ENCODE measurements at places on chromosomes 4 and X. TPM values are rescaled to one million over a fixed set of nuclear protein-coding genes. Genes with fewer than 3 reads are reported as not detected.

- H3K27ac ChIP-seq, result no peak overlapping the region
- H3K4me1 ChIP-seq, result no peaks in the 10 kb centered on the region
- H3K27me3 ChIP-seq, result no peaks in the 10 kb centered on the region
- no peaks in the 10 kb centered on the region for H3K36me3 ChIP-seq
- H3K4me3 ChIP-seq, result no peak overlapping the region
These were observed 90.8 kb upstream of the SHISA3 start for GRCh38 chr4:42306221-42307109.

DNA sequence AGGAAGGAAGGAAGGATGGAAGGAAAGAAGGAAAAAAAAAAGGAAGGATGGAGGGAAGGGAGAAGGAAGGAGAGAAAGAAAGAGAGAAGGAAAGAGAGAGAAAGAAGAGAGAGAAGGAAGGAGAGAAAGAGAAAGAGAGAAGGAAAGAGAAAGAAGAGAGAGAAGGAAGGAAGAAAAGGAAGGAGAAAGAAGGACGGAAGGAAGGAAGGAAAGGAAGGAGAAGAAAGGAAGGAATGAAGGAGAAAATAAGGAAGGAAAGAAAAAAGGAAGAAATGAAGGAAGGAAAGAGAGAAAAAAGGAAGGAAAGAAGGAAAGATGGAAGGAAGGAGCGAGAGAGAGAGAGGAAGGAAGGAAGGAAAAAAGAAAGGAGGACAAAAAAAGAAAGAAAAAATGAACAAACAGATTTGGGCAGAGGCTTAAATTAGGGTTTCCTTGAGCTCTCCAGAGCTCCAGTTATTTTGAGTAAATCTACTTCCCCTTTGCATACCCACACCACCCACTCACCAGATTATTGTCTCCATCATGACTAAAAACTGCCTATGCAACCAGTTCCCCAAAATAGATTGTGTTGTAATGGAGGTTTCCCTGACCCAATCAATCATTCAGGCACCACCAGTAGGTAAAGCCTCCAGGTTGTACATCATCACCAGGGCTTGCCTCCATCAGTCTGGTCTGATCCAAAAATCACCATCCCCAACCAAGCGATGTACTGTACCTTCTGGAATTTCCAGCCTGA, 1722.9 kb upstream of the PCDH10 start:
- no peak for DNase-seq
- H3K4me1 ChIP-seq, result no peaks in the 10 kb centered on the region
- no peak overlapping the region for H3K4me3 ChIP-seq
- no peaks in the 10 kb centered on the region for H3K36me3 ChIP-seq
- no peaks in the 10 kb centered on the region for H3K27me3 ChIP-seq

GRCh38 chr4:15003891-15004738, 1.8 kb downstream of the CPEB2 start:
- H3K36me3 ChIP-seq, result peaks cover 9% of the 10 kb centered on the region
- H3K27ac ChIP-seq, result peak overlapping the region; percentile 100
- no peak for DNase-seq
- H3K4me3 ChIP-seq, result peak overlapping the region; percentile 87
- peaks cover 32% of the 10 kb centered on the region for H3K4me1 ChIP-seq

NDUFB11 gene
- total RNA-seq, result 63.8 TPM

DNA sequence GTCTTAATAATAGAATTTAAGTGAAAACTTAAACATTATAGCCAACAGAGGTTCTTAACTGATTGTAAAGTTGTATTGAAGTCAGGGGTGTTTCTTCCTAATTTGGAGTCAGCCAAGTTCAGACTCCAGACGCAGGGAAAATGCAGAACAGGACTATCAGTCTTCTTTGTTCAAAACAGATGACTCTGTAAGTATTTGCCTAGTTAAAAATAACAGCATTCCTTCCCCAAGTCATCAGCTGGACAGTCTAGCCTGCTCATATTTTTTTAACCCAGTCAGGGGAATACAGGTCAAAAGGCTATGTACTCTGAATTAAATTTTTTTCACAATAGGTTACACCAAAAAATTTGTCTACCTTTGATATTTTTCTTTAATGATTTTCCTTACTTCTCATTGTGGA, 73.8 kb upstream of the DCLK2 start:
- no peak overlapping the region for H3K27ac ChIP-seq
- H3K27me3 ChIP-seq, result no peaks in the 10 kb centered on the region
- DNase-seq, result no peak

DNA sequence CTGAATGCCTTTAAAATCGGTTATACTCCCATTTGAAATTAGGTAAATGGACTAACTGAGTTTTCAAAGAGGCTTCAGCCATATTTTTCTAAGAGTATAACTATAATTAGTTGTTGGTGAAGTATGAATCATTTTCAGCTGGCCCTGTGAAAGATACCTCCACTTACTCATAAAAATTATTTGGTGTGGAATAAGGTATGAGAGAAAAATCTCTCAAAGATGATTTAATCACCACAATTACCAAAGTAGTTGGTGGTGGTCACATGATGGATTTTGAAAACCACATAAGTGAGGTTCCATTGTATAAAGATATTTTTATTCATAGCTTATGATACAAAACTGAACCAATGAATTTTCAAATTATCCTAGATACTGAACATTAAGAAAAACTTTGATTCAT, 9.0 kb upstream of the KLHL2 start:
- no peaks in the 10 kb centered on the region for H3K27me3 ChIP-seq
- H3K4me1 ChIP-seq, result no peaks in the 10 kb centered on the region
- H3K36me3 ChIP-seq, result no peaks in the 10 kb centered on the region

GRCh38 chrX:23883737-23884354, 23.9 kb downstream of the APOO start:
- no peak for DNase-seq
- H3K4me1 ChIP-seq, result peaks cover 14% of the 10 kb centered on the region
- H3K27ac ChIP-seq, result peak overlapping the region; percentile 64

DNA sequence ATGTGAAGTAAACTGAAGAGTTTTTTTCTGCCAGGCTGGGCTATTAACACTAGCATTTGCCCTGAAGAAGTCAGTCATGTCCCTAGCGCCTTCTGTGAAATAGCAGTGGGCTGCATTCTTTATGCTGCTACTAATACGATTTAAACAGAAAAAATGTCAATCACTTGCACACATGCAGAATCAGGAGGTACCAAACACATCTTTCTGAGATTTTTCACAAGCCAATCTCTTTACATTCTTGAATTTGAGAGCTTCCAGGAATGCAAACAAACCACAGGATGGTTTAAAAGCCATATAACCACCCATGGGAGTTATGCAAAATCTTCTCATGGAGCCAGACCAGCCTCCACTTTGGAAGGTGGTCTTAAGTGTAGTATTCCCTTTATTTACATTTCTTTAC, 220.1 kb downstream of the IQCM start:
- no peaks in the 10 kb centered on the region for H3K27me3 ChIP-seq
- H3K27ac ChIP-seq, result no peak overlapping the region
- DNase-seq, result no peak
- no peak overlapping the region for H3K4me3 ChIP-seq
- no peaks in the 10 kb centered on the region for H3K36me3 ChIP-seq

DNA sequence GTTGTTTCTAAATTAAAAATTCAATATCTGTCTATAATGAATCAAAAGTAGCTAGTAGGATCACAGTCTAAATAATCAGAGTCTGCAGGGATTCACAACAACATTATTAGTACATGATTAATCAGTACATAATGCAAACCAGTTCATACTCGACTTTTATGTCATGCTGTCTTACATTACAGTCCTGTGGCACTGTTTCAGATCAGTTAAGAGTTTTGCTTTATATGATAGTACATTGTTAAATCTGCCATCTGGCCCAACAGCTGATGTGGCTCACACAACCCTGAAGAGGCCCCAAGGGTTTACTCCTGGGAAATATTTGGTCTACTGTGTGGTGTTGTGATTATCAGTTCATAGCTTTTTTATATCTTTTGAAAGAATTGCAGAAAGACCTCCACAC, 247.1 kb upstream of the ETNPPL start:
- no peak overlapping the region for H3K4me3 ChIP-seq
- no peak for DNase-seq
- no peak overlapping the region for H3K27ac ChIP-seq
- no peaks in the 10 kb centered on the region for H3K4me1 ChIP-seq
- H3K36me3 ChIP-seq, result no peaks in the 10 kb centered on the region

ETDC gene
- total RNA-seq, result not detected

- no peak overlapping the region for H3K27ac ChIP-seq
- no peak for DNase-seq
- no peaks in the 10 kb centered on the region for H3K27me3 ChIP-seq
These were observed 42.3 kb upstream of the SRD5A3 start for GRCh38 chr4:55303760-55304165.

TDO2 gene
- total RNA-seq, result not detected

GRCh38 chrX:32599156-32599555, 612.2 kb downstream of the DMD start:
- no peak overlapping the region for H3K4me3 ChIP-seq
- H3K36me3 ChIP-seq, result no peaks in the 10 kb centered on the region
- no peak overlapping the region for H3K27ac ChIP-seq
- no peaks in the 10 kb centered on the region for H3K27me3 ChIP-seq
- no peaks in the 10 kb centered on the region for H3K4me1 ChIP-seq
- no peak for DNase-seq

- H3K27me3 ChIP-seq, result no peaks in the 10 kb centered on the region
- H3K4me1 ChIP-seq, result peaks cover 39% of the 10 kb centered on the region
- peak overlapping the region; percentile 83 for H3K27ac ChIP-seq
- no peak for DNase-seq
- no peaks in the 10 kb centered on the region for H3K36me3 ChIP-seq
- H3K4me3 ChIP-seq, result peak overlapping the region; percentile 75
These were observed 2.4 kb upstream of the STIM2 start for GRCh38 chr4:26858035-26858918.

GRCh38 chr4:182144626-182145333, 98.4 kb upstream of the TENM3 start:
- DNase-seq, result no peak
- peak overlapping the region; percentile 58 for H3K4me3 ChIP-seq
- no peak overlapping the region for H3K27ac ChIP-seq
- H3K27me3 ChIP-seq, result peaks cover 3% of the 10 kb centered on the region
- peaks cover 23% of the 10 kb centered on the region for H3K4me1 ChIP-seq

GRCh38 chr4:185657183-185657582, 121.9 kb upstream of the PDLIM3 start:
- no peaks in the 10 kb centered on the region for H3K4me1 ChIP-seq
- no peak for DNase-seq
- H3K36me3 ChIP-seq, result no peaks in the 10 kb centered on the region
- peak overlapping the region; percentile 49 for H3K27ac ChIP-seq

DNA sequence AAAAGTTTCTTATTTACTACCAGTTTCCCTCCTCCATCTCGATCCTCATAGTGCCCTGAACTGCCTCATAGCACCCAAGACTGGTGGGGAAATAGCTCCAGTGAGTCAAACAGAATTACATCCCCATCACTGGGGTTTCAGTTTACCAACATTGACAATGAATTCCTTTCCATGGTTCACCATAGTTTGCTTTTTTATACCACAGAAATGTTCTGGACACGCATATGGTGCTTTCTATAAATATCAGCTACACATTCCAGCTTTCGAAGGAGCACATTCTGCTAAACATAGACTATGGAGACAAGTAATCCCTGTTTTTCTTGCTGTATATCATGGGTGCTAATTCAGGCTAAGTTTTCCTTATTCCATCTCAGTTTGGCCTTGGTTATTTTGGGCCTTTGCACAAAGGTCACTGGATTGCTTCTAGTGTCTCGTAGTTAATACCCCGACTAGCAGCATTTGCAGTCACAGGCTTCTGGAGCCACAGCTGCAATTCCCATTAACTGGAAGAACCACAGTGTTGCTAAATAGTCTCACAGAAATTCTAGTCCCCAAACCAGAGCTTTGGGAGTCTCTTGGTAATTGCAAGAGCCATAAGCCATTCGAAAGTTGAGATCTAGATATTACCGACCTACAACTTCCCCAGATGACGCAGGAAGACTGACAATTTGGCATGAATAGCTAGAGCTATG, 53.4 kb upstream of the TRPC3 start:
- H3K27ac ChIP-seq, result no peak overlapping the region
- H3K36me3 ChIP-seq, result no peaks in the 10 kb centered on the region
- H3K27me3 ChIP-seq, result no peaks in the 10 kb centered on the region
- H3K4me1 ChIP-seq, result no peaks in the 10 kb centered on the region
- H3K4me3 ChIP-seq, result no peak overlapping the region

STPG2 gene
- total RNA-seq, result not detected

DNA sequence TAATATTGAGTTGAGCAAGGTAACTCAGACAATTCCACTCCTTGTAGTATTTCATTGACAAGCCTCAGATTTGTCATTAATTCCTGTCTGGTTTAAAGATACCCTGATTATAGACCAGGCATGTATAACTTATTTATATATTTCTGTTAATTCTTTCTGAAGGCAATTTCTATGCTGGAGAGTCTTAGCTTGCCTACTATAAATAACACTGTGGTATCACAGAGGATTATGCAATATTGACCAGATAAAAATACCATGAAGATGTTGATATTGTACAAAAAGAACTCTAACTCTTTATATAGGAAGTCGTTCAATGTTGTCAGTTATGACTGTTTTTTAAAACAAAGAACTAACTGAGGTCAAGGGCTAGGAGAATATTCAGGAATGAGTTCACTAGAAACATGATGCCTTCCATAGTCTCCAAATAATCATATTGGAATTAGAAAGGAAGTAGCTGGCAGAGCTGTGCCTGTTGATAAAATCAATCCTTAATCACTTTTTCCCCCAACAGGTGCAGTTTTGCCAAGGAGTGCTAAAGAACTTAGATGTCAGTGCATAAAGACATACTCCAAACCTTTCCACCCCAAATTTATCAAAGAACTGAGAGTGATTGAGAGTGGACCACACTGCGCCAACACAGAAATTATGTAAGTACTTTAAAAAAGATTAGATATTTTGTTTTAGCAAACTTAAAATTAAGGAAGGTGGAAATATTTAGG, 821 bp downstream of the CXCL8 start:
- no peaks in the 10 kb centered on the region for H3K4me1 ChIP-seq
- no peak overlapping the region for H3K4me3 ChIP-seq
- no peak overlapping the region for H3K27ac ChIP-seq
- H3K27me3 ChIP-seq, result no peaks in the 10 kb centered on the region
- H3K36me3 ChIP-seq, result no peaks in the 10 kb centered on the region
- DNase-seq, result no peak

DNA sequence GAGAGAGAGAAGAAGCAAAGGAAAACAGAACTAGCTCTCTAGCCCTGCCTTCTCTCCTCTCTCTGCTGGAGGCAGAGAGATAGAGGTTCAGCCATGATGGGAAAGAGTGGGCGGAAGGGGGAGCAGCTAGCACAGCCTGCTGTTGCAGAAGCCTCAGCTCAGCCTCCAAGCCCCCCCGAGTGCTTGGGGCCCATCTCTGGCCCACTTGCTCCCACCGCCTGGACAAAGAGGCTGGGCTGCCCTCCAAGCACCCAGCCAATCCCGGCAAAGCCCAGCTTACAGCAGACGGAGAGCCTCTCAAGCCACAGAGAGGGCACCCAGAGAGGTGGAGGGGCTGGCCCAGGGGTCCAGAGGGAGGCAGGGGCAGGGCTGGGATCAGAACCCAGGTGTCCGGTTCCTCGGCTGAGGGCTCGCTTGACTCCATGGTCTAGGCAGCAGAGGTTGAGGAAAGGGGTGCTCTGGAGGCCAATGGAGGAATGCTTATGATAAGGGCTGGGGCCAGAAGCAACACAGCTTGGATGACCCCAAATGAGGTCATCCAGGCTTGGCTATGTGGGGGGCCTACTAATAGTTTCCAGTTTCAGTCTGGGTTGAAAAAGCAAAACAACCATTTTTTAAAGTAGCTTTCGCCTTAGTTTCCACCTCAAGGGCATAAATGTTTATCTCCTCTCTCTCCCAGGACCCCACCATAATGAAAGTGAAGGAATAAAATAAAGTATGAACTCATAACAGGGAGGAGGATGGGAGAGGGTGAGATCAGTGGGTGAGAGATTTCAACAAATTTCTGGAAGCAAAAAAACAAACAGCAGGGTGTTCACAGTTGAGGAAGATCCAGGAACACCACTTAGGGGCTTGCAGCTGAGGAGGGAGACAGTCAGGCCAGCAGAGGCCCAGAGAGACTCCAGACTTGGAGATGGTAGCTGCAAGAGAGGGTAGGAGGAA, 24.9 kb upstream of the IQSEC2 start:
- H3K4me3 ChIP-seq, result no peak overlapping the region
- H3K36me3 ChIP-seq, result no peaks in the 10 kb centered on the region
- H3K27me3 ChIP-seq, result no peaks in the 10 kb centered on the region
- DNase-seq, result no peak
- no peaks in the 10 kb centered on the region for H3K4me1 ChIP-seq

All from vagina (tissue), 2 donors.